ENCODE measurements at places on chromosomes 11 and 22.

DNA sequence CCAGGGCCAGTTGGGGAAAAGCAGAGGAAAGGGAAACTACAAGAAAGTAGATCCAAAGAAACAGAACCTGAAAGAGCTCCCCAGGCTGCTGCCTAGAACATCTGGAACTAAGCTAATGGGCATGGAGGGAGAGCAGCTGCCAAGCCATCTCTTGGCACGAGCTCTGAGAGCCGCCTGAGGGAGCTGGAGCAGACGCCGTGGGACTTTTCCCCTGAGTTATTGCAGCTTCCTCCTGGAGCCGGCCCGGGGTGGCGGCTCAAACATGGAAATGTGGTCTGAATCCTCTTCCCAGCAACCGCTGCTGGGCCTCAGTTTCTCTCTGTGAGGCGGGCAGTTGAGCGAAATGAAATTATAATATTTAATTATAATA, 41.8 kb downstream of the LIF start:
- no peaks in the 10 kb centered on the region for H3K36me3 ChIP-seq
- H3K4me1 ChIP-seq, result peaks cover 52% of the 10 kb centered on the region
- no peak for DNase-seq
- H3K27me3 ChIP-seq, result no peaks in the 10 kb centered on the region

DNA sequence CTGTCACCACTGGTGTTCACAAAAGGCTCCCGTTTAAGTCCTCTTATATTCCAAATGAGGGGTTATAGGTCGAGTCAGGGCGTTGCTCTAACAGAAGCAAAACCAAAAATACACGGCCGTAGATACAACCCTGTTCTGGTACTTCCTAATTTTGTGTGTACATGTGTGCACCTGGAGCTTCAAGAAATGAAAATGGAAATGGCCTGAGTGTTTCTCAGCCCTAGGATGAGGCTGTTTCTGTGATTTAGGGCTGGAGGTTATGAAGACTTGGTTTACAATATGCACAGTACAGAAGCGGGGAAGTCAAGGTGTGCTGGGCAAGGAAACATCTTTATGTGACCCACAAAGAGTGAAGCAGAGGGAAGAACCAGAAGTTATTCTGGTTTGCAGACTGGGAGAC, 110.4 kb upstream of the OR4B1 start:
- H3K27me3 ChIP-seq, result no peaks in the 10 kb centered on the region
- H3K27ac ChIP-seq, result no peak overlapping the region
- H3K36me3 ChIP-seq, result no peaks in the 10 kb centered on the region
- peaks cover 31% of the 10 kb centered on the region for H3K4me1 ChIP-seq
- DNase-seq, result no peak

GRCh38 chr11:10162222-10162621, 131.8 kb downstream of the SBF2 start:
- H3K36me3 ChIP-seq, result no peaks in the 10 kb centered on the region
- no peak for DNase-seq
- H3K27me3 ChIP-seq, result no peaks in the 10 kb centered on the region
- H3K27ac ChIP-seq, result no peak overlapping the region
- H3K4me3 ChIP-seq, result no peak overlapping the region

DNA sequence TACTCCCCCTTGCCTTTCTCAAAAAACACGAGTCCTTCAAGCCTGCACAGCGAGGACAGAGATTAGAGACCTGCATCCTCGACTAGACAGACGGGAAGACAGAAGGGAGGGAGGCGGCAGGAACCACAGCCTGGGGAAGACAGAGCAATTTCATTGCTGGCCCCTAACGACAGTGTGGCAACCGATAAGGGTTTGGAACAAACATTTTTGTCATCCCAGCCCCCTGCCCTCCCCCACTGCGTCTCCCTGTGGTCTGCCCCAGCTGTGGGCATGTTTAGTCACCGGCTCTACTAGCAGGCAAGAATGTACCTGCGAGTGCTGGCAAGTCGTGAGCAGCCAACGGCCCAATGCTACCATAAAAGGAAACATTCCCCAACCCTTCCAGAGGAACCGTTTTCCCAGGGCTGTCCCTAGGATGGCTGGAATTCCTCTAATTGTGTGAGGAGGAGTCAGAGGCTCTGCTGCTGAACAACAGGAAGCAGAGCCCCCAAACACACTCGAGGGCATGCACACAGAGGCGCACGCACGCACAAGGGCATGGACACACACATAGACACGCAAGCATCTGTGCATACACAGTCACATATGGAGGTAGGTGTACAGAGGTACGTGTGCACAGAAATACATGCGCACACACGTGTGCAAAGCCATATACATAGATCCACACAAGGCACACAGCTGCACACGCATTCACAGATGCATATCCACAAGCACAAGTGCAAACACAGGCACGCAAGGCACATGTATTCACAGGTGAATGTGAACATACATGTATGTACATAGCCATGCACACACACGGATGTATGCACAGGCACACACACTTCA, 58.3 kb downstream of the MYH9 start:
- peak overlapping the region; percentile 100 for H3K27ac ChIP-seq
- peaks cover 34% of the 10 kb centered on the region for H3K36me3 ChIP-seq
- DNase-seq, result no peak
- H3K27me3 ChIP-seq, result no peaks in the 10 kb centered on the region
- H3K4me1 ChIP-seq, result peaks cover 100% of the 10 kb centered on the region

All from sigmoid colon (tissue), 7 donors.